Hepatocyte (in vitro differentiated cells): ENCODE measurements at places on chromosomes 5 and 9. TPM values are rescaled to one million over a fixed set of nuclear protein-coding genes. Genes with fewer than 3 reads are reported as not detected.

DNA sequence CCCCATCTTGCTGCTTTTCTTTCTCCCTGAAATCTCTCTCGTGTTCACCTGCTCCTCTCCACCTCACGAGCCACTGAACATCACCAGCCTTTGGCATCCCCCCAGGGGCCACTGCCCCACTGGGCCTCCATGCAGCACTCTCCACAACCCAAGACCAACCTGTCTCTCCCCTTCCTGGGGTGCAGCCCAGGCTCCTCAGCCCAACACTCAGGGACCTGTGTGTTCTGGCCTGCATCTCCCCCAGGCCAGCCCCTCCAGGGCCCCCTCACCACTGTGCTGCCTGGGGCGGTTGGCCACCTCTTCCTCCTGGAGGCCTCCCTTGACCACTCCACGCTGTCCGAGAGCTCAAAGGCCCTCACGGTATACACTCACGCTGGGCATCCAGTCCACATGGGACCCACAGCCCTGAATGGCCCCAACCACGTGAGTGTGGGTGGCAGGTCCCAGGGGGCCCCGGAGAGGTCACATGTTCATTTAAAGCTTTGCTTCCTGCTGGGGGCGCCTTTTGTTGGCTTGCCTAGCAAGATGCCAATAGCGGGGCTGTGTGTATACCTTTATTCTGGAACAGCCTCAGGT, 453 bp upstream of the DOK3 start:
- no peak for DNase-seq

- DNase-seq = no peak
Measured at GRCh38 chr5:7066471-7067235, 329.3 kb upstream of the ADCY2 start.

DNA sequence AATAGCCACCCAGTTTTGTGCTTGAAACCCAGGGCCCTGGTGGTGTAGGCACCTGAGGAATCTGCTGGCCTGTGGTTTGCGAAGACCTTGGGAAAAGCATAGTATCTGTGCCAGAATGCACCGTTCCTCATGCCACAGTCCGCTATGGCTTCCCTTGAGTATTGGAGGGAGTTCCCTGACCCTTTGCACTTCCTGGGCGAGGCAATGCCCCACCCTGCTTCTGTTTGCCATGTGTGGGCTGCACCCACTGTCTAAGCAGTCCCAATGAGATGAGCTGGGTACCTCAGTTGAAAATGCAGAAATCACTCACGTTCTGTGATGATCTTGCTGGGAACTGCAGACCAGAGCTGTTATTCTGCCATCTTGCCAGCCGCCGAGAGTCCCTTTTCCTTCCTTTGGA, 483.5 kb downstream of the AGTPBP1 start:
- DNase-seq = no peak

GRCh38 chr9:126480813-126481212, 132.9 kb upstream of the LMX1B start:
- no peak for DNase-seq

DNA sequence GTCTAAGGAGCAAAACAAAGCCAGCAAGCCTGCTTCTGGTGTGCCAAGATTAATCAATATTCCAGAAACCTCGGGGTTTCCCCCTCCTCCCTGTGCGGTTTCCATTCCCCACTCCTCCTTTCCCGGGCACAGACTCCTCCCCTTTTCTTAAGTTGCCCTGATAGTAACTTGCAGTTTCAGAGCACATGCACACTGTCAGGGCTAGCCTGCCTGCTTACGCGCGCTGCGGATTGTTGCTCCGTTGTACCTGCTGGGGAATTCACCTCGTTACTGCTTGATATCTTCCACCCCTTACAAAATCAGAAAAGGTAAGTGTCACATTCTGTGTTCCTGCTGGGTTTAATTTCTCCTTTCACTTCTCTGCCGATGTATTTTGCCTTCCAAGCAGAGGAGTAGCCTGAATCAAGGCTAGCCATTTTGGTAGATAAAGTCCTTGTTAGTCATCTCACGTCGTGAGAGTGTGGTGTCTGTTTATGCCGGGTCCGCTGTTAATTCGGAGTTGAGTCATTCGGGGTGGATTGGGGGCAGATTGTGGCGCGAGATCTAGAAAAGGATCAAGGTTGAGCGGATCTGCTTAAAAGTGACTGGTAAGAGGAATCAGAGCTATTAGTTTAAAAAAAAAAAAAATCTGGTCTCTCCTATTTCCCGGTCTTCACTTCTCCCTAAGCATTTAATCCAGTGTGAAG, at the start of gene SLC1A3:
Gene SLC1A3, plus strand, starts transcription at position 179 of the 686 bp plus-strand sequence. CDS start 1,818 bp downstream, outside the sequence.
- DNase-seq = peak; percentile 79

PHF24 gene
- 0.08 and 0.67 TPM in 2 replicates for total RNA-seq

- DNase-seq = no peak
Measured at GRCh38 chr9:93636667-93637066, 60.3 kb downstream of the PHF2 start.

GRCh38 chr9:27836661-27837401, 263.6 kb upstream of the C9orf72 start:
- no peak for DNase-seq

DNA sequence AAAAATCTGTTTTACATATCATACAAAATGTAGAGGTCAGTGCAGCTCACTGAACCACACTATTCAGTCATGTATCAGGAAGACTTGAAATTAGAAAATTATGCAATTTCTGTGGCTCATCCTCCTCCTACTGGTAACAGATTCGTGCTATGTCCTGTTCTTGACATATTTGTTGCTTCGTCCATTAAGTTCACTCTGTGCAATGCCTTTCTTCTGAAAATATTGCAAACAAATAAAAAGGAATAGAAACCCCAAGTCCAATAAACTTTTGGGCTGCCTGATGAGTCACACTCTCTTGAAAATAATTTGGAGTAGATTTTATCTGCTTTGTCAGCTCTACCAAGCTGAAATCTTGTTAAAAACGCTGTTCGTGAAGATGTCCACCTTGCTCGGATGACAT, 391.2 kb downstream of the RAB3C start:
- DNase-seq = no peak

GRCh38 chr5:11384441-11385250, 519.6 kb downstream of the CTNND2 start:
- peak; percentile 68 for DNase-seq

- DNase-seq = no peak
Measured at GRCh38 chr9:82720515-82720914, 342.4 kb downstream of the RASEF start.

- peak; percentile 87 for DNase-seq
Measured at GRCh38 chr9:109903515-109904138, 123.6 kb downstream of the PALM2AKAP2 start.

LURAP1L gene
- 37.6 and 40.2 TPM in 2 replicates for total RNA-seq

MARCHF11 gene
- not detected in 2 replicates for total RNA-seq

TTC16 gene
- 0.24 TPM in 1 of 2 replicates, not detected in the other for total RNA-seq

FOXD1 gene
- total RNA-seq = 0.33 and 1.6 TPM in 2 replicates

GMCL2 gene
- total RNA-seq = not detected in 2 replicates
